ENCODE measurements at places on chromosomes 5 and 9.

DNA sequence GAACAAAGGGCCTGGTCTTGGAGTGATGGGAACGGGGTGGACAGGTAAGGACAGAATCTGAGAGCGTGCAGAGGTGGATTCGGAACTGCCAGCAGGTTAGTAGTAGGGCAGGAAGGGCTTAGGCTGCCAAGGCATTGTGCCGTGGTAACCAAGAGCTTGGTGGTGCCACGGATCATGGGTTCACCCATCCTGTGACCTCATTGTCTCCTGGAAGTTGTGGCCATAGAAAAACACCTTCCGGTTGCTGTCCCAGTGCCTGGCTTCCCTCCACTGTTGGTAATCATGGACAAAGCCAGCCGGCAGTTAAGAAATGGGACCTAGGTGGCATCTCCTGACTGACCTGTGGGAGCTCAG, 42.5 kb upstream of the CFAP157 start:
- DNase-seq, result no peak

- DNase-seq, result no peak
Measured at GRCh38 chr5:34923694-34924461, 5.5 kb upstream of the DNAJC21 start.

DNA sequence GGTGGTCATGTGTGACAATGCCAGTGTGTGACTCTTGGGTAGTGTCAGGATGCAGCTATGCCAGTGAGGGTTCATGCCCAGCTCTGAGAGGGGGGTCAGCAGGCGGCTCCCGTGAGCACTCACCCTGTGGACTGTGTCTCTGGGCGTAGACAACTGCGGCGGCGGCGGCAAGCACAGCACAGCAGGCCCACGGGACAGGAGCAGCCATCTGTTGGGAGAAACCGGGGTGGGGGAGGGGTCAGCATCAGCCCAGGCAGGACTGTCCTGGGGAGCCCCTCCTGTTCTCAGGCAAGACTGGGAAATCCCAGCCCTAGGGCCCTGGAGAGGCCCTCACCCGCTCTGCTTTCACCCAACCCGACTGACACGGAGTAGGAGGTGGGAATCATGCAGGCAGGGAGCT, 20.8 kb downstream of the CNTFR start:
- DNase-seq, result no peak

DNA sequence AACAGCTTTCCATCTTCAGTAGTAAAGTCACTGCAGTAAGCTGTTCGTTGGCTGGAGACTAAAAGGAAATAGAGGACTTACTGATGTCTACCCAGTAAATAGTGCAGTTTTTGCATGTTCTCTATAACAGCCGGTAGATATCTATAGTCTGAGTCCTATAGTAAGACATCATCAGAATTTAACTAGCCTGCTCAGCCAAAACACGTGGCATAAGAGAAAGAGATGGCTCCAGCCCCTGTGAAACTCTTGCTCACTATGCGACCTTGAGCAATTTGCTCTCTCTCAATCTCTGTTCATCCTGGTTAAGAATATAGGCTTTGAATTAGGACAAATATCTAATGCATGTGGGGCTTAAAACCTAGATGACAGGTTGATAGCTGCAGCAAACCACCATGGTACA, 201.6 kb upstream of the PAPPA start:
- DNase-seq, result no peak

DNA sequence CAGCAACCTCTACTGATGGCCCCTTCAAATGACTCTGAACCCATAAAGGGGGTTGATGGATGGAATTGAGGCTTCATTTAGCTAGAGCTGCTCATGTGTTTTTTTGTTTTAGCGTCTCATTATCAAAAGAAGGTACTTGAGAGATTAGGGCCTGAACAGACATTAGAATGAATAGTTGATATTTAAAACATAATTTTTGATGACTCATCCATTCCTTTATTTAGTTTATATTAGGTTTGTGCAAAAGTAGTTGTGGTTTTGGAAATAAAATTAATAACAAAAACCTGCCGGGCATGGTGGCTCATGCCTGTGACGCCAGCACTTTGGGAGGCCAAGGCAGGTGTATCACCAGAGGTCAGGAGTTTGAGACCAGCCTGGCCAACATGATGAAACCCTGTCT, 485.9 kb downstream of the PSAT1 start:
- no peak for DNase-seq

DNA sequence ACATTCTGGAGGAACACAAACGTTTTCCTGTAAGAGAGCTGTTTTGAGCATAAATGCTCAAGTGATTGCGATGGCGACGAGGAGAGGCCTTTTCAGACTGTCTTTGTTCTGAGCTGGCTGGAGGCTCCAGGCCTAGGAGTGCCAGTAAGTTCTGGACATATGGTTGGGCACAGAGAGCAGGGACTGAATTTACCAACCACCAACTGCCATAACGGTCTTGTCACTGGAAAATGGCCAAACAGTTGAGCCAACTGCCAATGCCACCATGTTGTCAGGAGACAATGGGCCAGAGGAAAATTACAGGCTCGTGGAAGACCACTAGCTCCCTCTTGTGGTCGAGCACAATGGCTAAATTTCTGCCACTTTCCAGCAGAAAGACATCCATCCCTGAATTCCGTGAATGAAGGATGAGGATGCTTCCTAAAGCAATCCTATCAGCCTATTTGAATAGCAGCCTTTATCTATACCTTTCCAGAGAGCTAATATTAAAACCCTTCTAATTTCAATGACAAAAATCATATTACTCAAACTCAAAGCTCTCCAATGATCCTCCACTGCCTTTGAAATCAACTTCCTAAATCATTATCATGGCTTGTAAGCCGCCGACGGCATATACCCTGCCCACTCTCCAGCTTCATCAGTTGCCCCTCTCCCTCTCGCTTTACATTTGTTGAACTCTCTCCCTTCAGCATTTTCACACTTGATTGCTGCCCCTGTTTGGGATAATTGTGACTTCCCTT, 66.9 kb upstream of the GLIS3 start:
- peak; percentile 72 for DNase-seq

Measured in amygdala (tissue), 56 donors.